ENCODE measurements at places on chromosomes 13 and 19.

GRCh38 chr13:49586717-49587116 is 1.4 kb upstream of the RCBTB1 start:
- DNase-seq: no peak

- no peak for DNase-seq
These were observed 533.9 kb downstream of the DCT start for GRCh38 chr13:93945621-93946020.

DNA sequence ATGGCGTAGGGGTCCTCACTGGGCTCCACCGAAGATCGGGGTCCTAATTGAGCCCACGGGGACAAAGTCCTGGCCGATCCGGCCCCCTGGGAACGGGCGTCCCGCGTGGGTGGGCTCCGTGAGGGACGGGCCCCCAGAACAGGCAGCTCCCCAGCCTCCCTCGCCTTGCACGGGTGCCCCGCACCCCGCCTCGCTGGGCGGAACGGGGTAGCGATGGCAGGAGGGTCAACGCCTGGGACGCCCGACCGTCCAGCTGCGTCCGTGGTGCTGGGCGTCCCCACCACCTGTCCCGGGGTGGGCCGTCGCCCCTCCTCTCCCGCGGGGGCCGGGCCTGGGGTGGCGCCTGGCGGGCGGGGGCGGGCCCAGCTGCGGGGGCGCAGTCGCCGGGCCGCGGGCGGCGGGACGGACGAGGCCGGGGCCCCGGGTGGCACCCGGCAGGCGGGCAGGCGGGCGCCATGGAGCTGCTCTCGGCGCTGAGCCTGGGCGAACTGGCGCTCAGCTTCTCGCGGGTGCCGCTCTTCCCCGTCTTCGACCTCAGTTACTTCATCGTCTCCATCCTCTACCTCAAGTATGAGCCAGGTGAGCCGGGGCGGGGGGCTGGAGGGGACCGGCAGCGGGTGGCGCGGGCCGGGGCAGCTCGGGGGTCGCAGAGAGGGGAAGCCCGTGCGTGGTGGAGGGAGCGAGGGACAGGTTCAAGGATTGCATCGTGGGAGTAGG is at the start of gene TMEM38A:
TMEM38A (plus strand) TSS at position 377 of the 717 bp plus-strand sequence; CDS start at position 456, 79 bp downstream.
- DNase-seq: peak; percentile 21

DNA sequence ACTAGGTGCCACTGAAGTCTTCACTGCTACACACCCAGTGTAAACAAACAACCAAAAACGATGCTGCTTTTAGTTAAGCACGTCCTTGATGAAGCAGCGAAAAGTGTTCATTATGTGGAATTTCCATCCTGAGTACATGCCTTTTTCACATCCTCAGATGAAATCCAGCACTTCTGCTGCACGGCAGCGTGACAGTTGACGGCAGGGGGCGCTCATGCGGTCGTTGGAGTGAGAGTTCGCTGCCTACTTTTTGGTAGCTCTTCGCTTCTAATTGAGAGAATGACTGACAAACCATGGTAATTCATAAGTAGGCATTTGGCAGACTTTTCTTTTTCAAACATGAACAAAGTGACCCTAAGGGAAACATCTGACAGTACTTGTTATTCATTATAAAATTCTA is 1124.9 kb downstream of the EFNB2 start:
- peak; percentile 6 for DNase-seq

DNA sequence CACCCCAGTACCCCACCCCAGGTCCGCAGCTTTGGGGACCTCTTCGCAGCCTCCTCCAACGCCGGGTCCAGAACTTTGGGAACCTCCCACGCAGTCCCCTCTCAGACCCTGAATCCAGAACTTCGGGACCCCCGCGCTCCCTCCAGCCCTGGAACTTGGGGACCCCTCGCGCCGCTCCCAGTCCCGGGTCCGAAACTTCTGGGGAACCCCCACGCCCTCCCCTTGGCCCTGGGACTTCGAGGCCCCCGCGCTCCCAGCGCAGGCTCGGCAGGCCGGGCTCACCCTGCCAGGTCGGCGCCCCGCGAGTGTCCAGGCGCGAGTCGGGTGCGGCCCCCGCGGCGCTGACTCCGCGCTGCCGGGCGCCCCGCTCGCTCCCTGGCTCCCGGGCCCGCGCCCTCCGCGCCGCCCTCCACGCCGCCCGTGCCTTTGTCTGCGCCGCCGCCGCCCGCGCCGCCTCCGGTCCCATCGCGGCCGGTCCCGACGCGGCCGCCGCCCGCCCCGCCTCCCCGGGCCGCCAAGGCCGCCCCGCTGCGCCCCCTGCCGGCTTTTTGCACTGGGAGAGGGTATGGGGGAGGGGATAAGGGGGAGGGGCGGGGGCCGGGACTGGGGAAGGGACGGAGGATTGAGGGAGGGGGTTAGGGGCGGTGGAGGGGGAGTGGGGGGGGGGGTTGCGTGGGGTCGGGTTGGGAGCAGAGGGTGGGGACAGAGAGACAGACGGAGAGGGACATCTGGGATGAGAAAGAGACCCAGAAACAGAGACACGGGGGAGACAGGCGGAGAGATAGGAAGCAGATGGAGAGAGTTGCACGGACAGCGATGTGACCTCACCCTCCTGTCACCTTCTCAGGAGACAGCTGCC is at the start of gene HOMER3:
HOMER3 (minus strand) TSS at position 449 of the 859 bp plus-strand sequence. CDS start 2,235 bp downstream, outside the sequence.
- DNase-seq: peak; percentile 55

GRCh38 chr13:107576430-107576829 is 638.9 kb downstream of the LIG4 start:
- DNase-seq: no peak

DNA sequence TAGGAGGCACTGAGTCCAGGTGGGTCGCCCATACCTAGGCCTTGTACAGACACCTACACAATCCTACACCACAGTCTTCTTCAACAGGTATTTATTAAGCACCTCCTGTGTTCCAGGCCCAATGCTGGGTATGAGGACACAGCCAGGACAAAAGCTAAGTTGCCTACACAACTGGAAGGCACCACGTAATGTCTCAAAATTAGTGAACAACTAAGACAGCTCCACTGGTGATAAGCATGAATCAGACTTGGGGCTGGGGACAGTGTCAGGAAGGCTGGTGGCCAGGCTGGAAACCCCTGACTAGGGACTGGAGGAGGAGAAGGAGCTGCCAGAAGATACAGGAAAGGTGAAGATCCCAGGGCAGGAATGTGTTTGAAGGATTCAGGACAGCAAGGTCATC is 2.4 kb downstream of the SMIM24 start:
- no peak for DNase-seq

DNA sequence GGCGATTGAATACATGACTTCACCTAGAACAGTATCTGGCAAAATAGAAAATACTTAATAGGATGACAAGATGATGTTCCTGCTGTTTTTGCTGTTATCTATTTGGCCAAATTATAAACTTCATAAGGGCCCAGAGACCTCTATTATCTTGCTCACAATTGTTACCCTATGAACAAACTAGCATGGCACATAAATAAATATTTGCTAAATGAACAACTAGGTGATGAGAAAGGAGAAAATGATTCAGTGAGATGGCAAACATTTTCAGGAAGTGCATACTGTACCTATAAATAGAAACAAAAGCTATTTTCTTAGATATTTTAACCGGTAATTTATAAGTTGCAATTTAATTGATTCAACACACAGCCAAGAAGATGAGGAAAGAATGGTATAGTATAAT is 78.4 kb downstream of the FAM216B start:
- DNase-seq: no peak

- DNase-seq: no peak
These were observed 50.9 kb upstream of the TEX29 start for GRCh38 chr13:111269508-111269907.

- no peak for DNase-seq
These were observed 14.7 kb upstream of the EVI5L start for GRCh38 chr19:7815325-7815724.

DNA sequence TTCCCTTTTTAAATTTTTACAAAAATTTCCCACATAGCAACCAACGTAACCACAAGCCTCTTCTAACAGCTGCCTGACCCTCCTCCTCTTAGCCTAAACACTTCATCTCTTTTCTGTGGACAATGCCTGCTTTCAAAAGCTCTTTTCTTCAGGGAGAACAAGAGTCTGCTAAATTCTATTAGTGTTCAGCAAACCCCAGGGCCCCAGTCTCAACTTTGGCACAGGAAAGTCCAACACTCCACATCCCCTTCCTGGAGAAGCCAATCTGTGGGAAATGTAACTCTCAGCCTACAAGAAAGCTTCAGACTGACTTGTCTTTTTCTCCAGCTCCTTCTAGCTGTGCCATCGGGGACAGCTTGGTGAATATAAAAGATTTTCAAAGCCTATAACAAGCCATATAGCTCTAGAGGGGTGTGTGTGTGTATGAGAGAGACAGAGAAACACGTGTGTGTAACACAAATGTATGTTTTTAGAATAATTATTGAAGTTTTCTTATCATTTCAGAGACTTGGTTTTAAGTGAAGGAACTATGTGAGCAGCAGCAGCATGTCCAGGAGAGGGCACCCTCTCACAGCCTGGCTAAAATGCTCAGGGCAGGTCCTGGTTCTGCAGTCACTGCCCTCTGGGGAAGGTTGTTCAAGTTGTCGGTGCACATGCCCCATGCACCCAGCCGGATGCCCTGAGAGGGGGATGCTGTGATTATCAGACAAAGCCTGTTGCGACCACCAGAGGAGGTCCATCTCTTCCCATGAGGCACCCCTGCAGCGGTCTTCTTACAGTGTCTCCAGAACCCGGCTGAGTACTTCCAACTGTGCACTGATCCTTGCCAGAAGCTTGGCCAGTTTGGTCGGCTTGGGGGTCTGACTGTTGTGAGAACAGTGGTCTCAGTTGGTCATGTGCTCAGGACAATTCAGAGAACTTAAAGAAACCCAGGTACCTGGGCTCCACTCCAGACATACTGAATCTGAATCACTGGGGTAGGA is 34.4 kb downstream of the CCDC70 start:
- DNase-seq: peak; percentile 18

DNA sequence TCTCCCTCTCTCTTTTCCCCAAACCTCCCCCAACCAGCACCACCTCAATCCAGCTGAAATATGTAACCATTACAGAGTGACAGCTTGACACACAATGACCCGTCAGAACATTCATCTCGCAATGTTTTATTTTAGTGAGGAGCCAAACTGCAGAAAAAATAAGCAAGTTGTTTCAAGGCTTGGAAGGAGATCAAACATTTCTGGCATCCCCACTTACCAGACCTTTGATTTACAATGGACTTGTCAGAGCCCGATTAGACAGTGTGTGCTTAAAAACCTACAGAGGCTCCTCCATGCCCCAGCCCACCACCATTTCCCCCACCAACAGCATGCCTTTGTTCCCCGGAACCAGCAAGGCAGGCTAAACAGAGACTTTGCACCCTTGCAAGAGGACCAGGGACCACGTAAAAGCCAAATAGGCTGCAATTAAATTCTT is 382.8 kb upstream of the ZNF507 start:
- no peak for DNase-seq

DNA sequence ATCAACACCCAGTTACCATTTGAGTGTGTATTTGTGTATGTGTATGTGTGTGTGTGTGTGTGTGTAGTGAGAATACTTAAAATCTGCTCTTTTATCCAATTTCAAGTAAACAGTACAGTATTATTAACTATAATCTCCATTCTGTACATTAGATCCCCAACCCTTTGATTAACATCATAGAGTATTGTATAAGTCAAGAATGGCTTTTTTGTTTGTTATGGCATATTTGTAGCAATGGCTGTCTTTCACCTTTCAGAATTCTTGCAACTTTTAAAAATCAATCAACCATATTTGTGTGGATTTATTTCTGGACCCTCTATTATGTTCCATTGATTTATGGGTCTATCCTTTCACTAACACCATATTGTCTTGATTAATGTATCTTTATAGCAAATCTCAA is 779.3 kb upstream of the MIR17HG start:
- DNase-seq: no peak

GRCh38 chr19:2702170-2703076 is at the start of gene GNG7:
TSS of gene GNG7 (minus strand) at chr19:2702694. CDS start at chr19:2520688, 182,006 bp downstream.
- peak; percentile 91 for DNase-seq

DNA sequence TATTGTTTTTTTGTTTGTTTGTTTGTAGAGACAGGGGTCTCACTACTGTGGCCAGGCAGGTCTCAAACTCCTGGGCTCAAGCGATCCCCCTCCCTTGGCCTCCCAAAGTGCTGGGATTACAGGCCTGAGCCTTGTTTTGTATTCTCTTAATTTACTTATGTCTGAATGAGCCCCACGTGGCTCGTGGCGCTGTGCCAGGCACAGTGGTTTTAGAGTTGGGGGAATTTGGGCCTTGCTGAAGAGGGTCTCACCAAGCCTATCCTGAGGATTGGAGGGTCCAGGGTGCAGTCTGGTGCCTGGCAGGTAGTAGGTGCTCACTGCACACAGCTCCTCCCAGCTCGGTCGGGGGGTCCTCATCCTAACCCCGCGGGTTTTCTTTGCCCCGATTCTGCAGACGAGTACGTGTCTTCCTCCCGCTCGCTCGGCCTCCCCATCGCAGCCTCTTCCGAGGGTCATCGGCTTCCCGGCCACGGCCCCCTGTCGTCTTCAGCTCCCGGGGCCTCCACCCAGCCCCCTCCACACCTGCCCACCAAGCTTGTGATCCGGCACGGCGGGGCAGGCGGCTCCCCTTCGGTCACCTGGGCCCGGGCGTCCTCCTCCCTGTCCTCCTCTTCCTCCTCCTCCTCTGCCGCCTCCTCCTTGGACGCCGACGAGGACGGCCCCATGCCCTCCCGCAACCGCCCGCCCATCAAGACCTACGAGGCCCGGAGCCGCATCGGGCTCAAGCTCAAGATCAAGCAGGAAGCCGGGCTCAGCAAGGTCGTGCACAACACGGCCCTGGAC is 12.1 kb upstream of the EHD2 start:
- no peak for DNase-seq

GRCh38 chr13:36880961-36881360 is 39.1 kb downstream of the SMAD9 start:
- no peak for DNase-seq

DNA sequence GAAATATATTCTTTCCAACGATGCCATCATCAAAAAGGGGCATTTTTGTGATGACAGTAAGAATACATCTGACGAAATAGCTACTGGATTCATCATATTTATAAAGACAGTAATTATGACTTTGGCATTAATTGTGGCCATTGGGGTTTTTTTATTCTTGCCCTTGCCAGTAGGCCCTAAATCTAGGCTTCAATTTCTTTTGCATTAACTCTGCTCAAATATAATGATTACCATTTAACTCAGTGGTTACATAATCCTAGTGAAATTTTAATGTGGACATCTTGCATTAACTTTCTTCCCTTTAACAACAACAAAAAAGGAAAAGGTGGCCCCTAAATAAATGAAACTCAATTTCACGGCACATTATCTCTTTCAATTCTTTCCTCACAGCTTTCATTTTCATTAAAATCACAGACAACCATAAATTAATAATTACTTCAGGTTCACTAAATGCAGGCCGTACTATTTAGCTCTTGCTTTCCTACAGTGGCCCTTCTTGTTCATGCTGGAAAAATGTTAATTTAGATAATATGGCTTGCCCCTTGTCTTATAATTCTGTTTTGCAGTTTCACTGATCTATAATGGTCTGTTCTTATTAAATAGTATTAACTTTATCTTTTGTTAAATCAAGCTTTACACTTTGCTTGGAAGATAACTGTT is 615.6 kb downstream of the DACH1 start:
- no peak for DNase-seq

- DNase-seq: no peak
These were observed 2.2 kb downstream of the NDFIP2 start for GRCh38 chr13:79483086-79483706.

DNA sequence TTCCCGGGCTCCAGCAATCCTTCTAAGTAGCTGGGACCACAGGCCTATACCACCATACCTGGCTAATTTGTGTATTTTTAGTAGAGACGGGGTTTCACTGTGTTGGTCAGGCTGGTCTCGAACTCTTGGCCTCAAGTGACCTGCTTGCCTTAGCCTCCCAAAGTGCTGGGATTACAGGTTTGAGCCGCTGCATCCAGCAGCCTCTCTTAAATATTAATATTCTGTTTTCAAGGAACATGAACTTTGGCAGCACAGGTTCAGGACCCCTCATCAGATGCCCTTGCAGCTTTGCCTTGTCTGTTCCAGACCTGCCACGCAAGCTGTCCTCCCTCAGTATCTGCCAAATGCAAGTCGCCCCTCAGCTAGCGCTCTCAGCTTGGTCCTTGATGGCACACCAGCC is 166.8 kb downstream of the KCTD15 start:
- no peak for DNase-seq

Data from stimulated activated CD4-positive, alpha-beta T cell treated with anti-CD3 and anti-CD28 coated beads, Interleukin-15, amount 100 ng/mL, for 1 hour (primary cell).